Heart right ventricle (tissue), 16 donors: ENCODE measurements at places on chromosomes 12 and 14. TPM values are rescaled to one million over a fixed set of nuclear protein-coding genes. Genes with fewer than 3 reads are reported as not detected.

Gene FAM186B
- total RNA-seq, result 0.86 TPM

Gene GLT1D1
- 0.24 TPM for total RNA-seq

Gene CD163
- total RNA-seq, result 5.9 TPM

Gene KIF5A
- not detected for total RNA-seq

Gene TAS2R8
- not detected for total RNA-seq

DNA sequence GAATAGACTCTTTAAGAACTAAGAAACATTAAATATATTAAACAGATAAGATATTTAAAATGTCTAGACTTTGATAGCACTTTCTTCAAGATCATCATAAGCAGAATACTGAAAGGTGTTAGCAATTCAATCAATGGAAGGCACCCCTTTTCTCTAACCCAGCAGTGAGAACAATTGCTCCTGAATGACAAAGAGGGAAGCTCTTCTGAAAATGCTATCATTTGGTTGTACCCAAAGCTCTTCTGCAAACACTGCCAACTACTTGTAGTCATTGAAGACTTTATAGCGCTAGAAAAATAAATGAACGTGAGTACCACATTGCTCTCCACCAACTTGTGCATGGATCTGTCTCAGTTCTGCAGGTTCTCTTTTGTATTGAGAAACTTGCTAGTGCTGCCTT lies 62.2 kb upstream of the LMO3 start:
- no peak for DNase-seq

- no peak for DNase-seq
These were observed 2.9 kb upstream of the LGR5 start for GRCh38 chr12:71436696-71437095.

DNA sequence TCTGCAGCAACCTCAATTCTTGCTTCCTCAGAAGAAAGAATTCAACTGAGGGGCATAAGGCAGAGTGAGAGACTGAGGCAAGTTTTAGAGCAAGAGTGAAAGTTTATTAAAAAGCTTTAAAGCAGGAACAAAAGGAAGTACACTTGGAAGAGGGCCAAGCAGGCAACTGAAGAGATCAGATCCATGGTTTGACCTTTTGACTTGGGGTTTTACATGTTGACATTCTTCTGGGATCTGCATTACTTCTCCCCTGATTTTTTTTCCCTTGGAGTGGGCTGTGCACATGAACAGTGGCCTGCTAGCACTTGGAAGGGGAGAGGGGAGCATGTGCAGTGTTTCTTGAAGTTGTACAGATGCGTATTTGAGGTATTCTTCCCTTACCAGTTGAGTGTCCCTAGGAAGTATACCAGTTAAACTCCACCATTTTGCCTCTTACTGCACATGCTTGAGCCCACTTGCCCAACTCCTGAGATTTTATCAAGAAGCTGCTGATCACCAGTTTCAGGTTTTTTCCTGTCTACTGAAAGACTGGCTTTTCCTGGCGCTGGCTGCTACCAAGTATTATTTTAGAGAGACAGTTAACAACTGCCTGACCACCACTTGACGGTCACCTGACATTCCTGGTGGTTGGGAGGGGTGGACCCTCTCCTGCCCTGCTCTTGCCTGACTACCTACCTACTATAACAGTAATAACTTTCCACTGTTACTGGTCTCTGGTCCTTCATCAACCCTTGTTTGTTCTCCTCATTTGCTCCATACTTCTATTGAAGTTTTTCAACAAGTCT lies 26.0 kb upstream of the TMTC2 start:
- no peak for DNase-seq

GRCh38 chr12:401235-402028 lies at the start of gene CCDC77:
TSS of gene CCDC77 (plus strand) at chr12:401644. CDS start at chr12:409384, 7,740 bp downstream.
- DNase-seq, result peak; percentile 92

DNA sequence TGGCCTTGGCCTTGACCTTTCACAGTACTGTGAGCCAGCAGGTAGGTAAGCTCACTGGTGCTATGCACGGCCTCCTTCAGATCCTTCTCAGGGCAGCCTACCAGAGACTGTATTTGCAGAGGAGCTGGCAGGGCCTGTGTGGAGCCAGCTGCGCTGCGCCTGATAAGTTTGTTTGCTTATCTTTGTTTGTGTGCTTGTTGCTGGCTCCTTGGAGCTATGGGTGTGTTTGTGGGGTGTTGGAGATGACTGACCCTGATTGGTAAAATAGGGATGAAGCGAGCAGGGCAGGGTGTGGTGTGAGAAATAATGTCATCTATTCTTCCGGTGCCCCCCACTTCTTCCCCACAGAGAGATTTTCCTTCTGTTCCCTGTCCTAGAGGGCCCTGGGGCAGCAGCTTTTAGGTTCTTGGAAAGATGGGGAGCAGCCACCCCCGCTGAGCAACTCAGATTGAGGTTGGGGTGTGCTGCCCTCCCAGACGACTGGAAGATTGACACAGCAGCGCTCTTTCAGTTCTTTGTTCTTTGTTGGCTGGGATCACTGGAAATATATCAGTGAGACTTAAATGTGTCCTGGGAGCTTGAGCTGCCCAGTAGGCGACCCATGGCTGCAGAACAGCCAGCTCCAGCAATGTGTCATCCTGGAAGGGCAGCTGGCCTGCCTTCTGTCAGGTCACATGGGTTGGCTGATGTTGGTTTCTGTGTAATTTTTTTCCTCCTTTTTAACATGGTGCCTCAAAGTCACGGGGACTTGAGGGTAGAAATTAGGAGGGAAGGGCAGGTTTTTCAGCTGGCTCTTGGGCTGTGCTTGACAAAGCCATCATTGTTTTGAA lies 19.6 kb downstream of the MLXIP start:
- DNase-seq, result peak; percentile 69

DNA sequence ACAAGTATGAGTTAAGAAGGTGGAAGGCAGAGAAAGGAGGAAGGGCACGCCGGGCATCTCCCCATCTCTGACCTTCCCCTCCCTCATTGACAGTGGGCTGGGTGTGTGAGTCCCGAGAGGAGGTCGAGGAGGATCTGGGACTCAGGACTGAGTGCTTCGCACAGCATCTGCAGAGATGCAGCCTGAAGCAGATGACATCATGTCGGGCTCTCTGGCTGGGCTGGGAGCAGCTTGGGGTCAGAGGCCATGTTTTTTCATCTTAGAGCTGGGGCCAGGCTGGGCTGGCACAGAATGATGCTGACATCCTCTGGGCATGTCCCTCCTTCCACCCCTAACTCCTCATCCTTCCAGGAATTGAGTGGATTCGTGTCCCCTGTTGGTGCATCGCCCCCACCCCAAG lies 43.5 kb downstream of the CMKLR1 start:
- DNase-seq, result no peak

GRCh38 chr12:22333713-22334409 lies 646 bp downstream of the ST8SIA1 start:
- DNase-seq, result peak; percentile 20

- DNase-seq, result no peak
These were observed 67.0 kb upstream of the ARHGAP5 start for GRCh38 chr14:32009976-32010581.

DNA sequence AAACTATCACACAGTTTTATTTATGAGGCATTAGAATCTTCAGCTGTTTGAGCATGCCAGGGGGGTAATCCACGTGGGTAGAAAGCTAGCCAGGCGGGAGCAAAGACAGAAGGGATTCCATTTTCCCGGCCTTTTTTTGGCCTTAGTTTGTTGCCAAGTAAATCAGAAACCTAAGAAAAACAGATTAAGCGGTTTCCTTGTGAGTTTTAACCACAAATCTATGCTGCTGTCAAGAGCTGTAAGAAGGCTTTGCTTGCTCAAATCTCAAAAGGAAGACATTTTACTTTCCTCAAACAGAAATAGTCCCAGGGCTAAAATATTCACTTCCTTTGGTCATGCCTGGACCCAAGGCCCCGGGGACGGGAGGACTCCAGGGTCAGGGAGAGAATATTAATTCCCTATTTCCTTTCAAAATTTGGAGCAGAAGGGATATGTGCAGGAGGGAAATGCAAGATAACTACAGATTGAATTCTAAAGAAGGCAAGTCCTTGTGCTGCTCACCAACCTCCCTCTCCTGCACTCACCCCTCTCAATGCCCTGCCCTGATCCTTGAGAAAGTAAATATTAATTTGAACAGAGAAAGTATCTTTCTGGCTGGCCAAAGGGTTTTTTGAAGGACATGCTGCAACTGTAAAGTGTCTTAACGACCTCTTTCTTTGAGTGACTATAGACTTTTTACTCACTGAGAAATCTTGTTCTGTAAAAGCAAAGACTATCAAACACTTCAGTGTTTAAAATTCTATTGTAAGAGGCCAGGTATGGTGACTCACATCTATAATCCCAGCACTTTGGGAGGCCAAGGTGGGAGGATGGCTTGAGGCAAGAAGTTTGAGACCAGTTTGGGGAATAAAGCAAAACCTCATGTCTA lies 75.7 kb downstream of the HSD17B6 start:
- DNase-seq, result no peak

DNA sequence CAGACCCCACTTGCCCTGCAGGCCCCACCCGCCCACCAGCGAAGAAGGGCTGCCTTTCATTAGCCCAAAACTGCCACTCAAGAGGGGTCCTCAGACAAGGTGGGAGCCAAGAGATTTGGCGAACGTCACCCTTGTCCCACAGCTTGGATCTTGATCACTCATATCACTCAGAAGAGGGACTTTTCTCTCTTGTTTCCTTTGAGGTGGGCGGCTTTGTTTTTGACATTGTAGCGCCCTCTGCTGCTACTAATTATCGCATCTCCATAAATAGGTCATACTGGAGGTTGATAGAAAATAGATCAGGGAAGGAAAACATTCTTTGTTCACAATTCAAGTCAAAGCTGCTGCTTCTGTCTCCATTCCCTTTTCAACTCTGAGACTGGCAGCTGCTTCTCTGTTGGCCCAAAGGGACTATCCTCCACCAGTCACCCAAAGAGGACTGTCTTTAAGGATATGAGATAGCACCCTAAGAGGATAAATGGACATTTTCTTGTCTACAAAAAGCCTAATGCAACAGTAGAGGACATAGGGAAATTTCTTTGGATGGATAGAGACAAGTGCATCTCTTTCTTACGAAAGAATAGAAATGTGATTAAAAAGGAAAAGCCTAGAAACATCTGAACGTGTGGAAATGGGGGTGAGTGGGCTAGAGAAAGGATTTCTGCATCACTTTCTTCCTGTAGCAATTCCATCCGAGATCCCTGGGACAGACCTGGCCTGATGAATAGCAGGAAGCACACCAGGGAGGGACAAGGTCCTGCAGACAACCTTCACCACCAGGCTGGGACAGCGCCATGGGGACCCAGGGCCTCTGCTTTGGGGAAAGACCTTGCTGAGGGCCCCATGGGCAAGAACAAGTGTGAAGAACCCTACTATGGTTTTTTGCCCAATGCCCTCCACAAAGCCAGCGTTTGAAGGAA lies 115.8 kb downstream of the DAD1 start:
- peak; percentile 40 for DNase-seq
